ENCODE measurements at places on chromosomes 3 and 15. TPM values are rescaled to one million over a fixed set of nuclear protein-coding genes. Genes with fewer than 3 reads are reported as not detected.
A peak's percentile ranks its signal among the peaks of the same experiment; 100 is the strongest.

DNA sequence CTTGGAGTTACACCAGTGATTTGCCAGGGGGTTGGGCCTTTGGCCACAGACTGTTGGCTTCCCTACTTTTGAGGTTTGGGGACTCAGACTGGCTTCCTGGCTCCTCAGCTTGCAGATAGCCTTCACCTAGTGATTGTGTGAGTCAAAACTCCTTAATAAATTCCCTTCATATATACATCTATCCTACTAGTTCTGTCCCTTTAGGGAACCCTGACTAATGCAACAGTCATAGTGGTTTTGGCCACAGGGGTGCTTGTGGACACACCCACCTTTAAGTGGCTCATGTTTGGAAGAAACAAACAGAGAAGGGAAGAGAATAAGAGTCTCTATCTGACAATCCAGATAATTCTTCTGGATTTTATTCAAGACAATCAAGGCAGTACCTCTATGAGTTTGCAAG is 457.7 kb downstream of the EPHA3 start:
- no peak overlapping the region for H3K4me3 ChIP-seq
- no peaks in the 10 kb centered on the region for H3K4me1 ChIP-seq
- no peak overlapping the region for H3K27ac ChIP-seq
- no peak for DNase-seq

- H3K36me3 ChIP-seq = no peaks in the 10 kb centered on the region
- no peak overlapping the region for H3K27ac ChIP-seq
- no peaks in the 10 kb centered on the region for H3K4me1 ChIP-seq
- no peaks in the 10 kb centered on the region for H3K27me3 ChIP-seq
Observed at GRCh38 chr15:82105451-82106215, 59.8 kb upstream of the MEX3B start.

- H3K36me3 ChIP-seq = no peaks in the 10 kb centered on the region
- H3K4me1 ChIP-seq = no peaks in the 10 kb centered on the region
- no peak overlapping the region for H3K4me3 ChIP-seq
- H3K27ac ChIP-seq = no peak overlapping the region
- DNase-seq = peak; percentile 24
Observed at GRCh38 chr15:82298520-82298919, 35.9 kb downstream of the SAXO2 start.

GRCh38 chr3:16067837-16068471 is 106.5 kb upstream of the GALNT15 start:
- DNase-seq = no peak
- H3K36me3 ChIP-seq = no peaks in the 10 kb centered on the region
- H3K4me1 ChIP-seq = no peaks in the 10 kb centered on the region
- no peak overlapping the region for H3K4me3 ChIP-seq

GRCh38 chr3:31184261-31185061 is 290.0 kb upstream of the GADL1 start:
- no peak overlapping the region for H3K4me3 ChIP-seq
- H3K27me3 ChIP-seq = no peaks in the 10 kb centered on the region
- no peak for DNase-seq
- H3K4me1 ChIP-seq = no peaks in the 10 kb centered on the region
- no peak overlapping the region for H3K27ac ChIP-seq

DNA sequence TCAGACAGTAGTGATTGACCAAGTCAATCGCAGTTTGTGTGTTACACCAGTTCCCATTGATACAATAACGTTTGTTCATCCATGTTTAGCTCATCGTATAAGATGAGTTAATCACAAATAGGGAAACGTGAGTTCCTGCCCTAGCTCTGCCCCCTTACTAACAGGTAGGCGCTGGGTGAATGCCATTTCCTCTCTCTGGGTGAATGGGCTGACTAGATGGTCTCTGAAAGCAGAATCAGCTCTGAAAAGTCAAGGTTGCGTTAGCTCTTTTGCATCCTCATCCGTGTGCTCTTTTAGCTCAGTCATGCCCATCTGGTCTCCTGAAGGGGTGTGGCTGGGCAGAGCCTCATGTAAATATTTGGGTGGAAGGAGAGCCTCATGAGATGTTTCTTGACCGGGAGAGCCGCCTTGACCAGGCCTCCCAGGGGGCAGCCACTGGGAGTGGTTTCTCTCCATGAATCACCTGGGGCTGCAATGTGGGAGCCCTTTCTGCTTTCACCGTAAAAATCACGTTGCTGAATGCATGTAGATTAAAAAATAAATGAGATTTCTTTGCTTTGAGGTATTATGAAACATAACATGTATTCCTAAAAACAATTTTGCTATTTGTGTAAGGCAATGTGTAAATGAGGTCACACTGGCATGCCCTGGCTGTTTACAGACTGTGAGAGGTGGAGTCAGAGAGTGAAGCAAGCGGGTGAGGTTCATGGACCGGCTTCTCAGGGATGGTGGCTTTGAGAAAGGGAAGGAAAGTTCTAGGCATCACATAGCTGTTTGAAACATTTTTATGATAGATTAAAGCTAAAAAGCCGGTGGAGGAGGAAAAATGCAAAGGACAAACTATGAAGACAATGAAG is 108.4 kb upstream of the RASGRP1 start:
- peak overlapping the region; percentile 98 for H3K27ac ChIP-seq
- no peaks in the 10 kb centered on the region for H3K27me3 ChIP-seq
- H3K4me1 ChIP-seq = peaks cover 47% of the 10 kb centered on the region
- DNase-seq = peak; percentile 81
- H3K36me3 ChIP-seq = no peaks in the 10 kb centered on the region

- H3K27me3 ChIP-seq = no peaks in the 10 kb centered on the region
- H3K36me3 ChIP-seq = no peaks in the 10 kb centered on the region
- DNase-seq = no peak
- no peak overlapping the region for H3K4me3 ChIP-seq
- H3K4me1 ChIP-seq = no peaks in the 10 kb centered on the region
- H3K27ac ChIP-seq = no peak overlapping the region
Observed at GRCh38 chr3:36166477-36166876, 213.8 kb upstream of the STAC start.

GRCh38 chr15:99212406-99212805 is 37.0 kb downstream of the TTC23 start:
- H3K4me3 ChIP-seq = no peak overlapping the region
- no peaks in the 10 kb centered on the region for H3K4me1 ChIP-seq
- H3K36me3 ChIP-seq = no peaks in the 10 kb centered on the region
- H3K27me3 ChIP-seq = no peaks in the 10 kb centered on the region
- DNase-seq = no peak

- no peak overlapping the region for H3K27ac ChIP-seq
- H3K27me3 ChIP-seq = no peaks in the 10 kb centered on the region
- H3K36me3 ChIP-seq = no peaks in the 10 kb centered on the region
- no peak for DNase-seq
Observed at GRCh38 chr3:161977850-161978249, 481.2 kb downstream of the OTOL1 start.

DNA sequence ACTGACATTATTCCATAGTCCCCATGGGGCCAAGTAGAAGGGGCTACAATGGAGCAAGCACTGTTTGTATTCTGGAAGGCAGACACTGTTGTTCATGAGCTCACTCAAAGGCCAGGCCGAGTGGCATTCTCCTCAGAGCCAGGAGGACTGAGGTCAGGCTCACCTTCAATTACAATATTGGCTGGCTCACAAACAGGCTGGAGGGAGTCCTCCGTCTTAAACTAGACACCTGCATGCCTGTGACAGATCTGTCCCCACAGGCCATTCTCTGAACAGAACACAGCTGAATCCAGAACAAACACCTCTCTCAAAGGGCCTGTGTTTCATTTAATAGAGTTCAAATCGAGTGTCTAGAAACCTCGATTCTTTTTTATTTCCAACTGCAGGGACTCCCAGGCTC is 347.4 kb upstream of the PPP2R3A start:
- H3K4me1 ChIP-seq = no peaks in the 10 kb centered on the region
- H3K27me3 ChIP-seq = no peaks in the 10 kb centered on the region
- no peak for DNase-seq
- H3K27ac ChIP-seq = no peak overlapping the region
- H3K4me3 ChIP-seq = no peak overlapping the region

DNA sequence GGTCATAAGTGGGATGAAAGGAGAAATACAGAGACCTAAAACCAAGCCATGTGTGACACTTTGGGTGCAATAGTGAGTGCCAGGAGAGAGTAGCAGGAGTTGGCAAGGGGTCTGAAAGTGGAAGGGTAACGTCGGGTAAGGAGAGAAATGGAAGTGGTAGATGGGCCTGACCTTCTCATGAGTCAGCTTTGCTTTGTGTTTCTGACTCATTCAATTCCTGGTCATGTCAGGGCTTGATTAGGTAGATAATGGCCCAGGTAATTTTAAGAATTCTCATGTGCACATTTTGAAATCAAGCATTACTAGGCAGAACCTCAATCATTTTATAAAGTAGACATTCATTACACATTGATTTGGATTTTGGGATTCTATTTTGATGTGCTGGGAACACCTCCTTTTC is 262.5 kb downstream of the SOX2 start:
- no peaks in the 10 kb centered on the region for H3K36me3 ChIP-seq
- H3K4me1 ChIP-seq = no peaks in the 10 kb centered on the region
- no peaks in the 10 kb centered on the region for H3K27me3 ChIP-seq
- DNase-seq = no peak
- no peak overlapping the region for H3K4me3 ChIP-seq
- H3K27ac ChIP-seq = no peak overlapping the region

- H3K4me1 ChIP-seq = peaks cover 33% of the 10 kb centered on the region
- no peaks in the 10 kb centered on the region for H3K27me3 ChIP-seq
- no peak overlapping the region for H3K27ac ChIP-seq
- no peak overlapping the region for H3K4me3 ChIP-seq
- no peaks in the 10 kb centered on the region for H3K36me3 ChIP-seq
- no peak for DNase-seq
Observed at GRCh38 chr3:151226088-151226563, 23.1 kb upstream of the GPR171 start.

DNA sequence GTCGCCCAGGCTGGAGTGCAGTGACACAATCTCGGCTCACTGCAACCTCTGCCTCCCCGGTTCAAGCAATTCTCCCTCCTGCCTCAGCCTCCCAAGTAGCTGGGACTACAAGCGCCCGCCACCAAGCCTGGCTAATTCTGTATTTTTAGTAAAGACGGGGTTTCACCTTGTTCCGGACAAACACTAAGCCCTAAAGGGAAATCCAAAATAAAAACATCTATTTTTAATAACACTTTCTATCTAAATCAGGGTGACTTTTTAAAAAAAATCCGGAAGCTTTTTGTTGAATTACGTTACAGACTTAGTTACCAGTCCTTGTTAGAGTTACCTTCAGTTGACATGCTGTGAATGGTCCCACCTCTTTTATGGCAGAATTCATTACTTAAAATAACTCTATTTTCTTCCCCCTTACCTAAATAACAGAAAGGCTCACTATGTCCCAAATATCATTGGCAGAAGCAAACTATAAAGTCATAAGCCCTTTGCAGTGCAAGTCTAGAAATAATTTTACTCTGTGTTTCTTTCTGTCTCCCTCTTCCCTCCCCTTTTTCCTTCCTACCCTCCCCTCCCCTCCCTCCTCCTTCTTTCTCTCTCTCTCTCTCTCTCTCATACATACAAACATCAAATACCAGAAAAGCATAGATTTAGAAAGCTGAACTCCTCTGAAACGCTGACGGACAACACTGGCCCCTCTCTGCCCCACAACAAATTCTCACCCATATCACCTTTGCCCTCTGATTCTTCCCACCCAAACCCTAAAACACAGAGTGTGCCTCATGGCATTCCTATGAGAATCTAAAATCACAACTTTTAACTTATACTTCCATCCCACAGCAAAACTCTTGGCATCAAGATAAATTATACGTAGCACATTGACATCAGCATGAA is 18.3 kb downstream of the THBS1 start:
- DNase-seq = no peak
- no peaks in the 10 kb centered on the region for H3K27me3 ChIP-seq
- H3K4me1 ChIP-seq = no peaks in the 10 kb centered on the region
- H3K4me3 ChIP-seq = no peak overlapping the region
- H3K36me3 ChIP-seq = no peaks in the 10 kb centered on the region

GRCh38 chr3:53038679-53039375 is 7.0 kb downstream of the SFMBT1 start:
- no peak overlapping the region for H3K27ac ChIP-seq
- DNase-seq = no peak
- no peaks in the 10 kb centered on the region for H3K27me3 ChIP-seq
- H3K4me3 ChIP-seq = no peak overlapping the region
- peaks cover 22% of the 10 kb centered on the region for H3K4me1 ChIP-seq
- no peaks in the 10 kb centered on the region for H3K36me3 ChIP-seq

- H3K27me3 ChIP-seq = no peaks in the 10 kb centered on the region
- no peaks in the 10 kb centered on the region for H3K4me1 ChIP-seq
- H3K4me3 ChIP-seq = no peak overlapping the region
- H3K27ac ChIP-seq = no peak overlapping the region
- H3K36me3 ChIP-seq = no peaks in the 10 kb centered on the region
Observed at GRCh38 chr3:47950453-47951169, 65.6 kb downstream of the MAP4 start.

DNA sequence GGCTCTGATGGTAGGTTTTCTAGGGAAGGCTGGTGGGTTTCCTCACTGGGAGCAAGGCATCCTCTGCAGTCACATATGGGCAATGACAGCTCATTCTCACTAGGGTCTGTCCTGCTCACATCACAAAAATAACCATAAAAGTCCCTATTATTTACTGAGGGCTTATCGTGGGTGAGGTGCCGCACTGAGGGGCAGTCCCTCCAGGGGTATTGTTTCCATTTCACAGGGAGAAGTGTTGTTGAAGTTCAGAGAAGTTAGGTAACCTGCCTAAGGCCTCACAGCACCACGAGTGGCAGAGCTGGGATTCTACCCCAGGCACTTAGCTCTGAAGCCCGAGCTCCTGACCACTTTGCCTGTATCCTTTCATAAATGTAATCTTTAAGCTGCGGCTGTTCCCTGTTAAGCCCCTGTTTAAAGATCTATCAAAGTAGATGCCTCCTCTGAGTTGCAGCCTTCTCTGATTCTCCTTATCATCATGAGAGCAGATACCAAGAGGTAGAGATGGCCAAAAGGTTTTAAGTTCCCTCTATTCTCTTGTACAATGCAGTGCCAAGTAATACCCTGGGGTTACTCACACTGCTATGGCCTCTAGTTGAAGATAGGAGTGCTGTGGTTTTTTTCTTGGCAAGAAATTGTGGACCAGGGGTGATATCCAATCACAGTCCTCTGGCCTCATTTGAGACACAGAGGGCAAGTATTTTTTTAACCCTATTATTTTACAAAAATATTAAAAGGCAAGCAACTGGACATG is 107.0 kb downstream of the RPLP1 start:
- H3K27me3 ChIP-seq = no peaks in the 10 kb centered on the region
- no peaks in the 10 kb centered on the region for H3K36me3 ChIP-seq
- no peak overlapping the region for H3K4me3 ChIP-seq
- H3K27ac ChIP-seq = no peak overlapping the region
- H3K4me1 ChIP-seq = no peaks in the 10 kb centered on the region

The SYNPR gene
- total RNA-seq = not detected

The CSPG5 gene
- 0.68 TPM for total RNA-seq

The HCLS1 gene
- total RNA-seq = 331 TPM

The DUOXA2 gene
- not detected for total RNA-seq

The SOX2 gene
- total RNA-seq = not detected

The KLHL6 gene
- total RNA-seq = 72.6 TPM

The GDPGP1 gene
- 10.4 TPM for total RNA-seq

The GNAT1 gene
- not detected for total RNA-seq

The STAC gene
- not detected for total RNA-seq

The KIF23 gene
- 0.30 TPM for total RNA-seq

The SLC12A1 gene
- not detected for total RNA-seq

The SLCO2A1 gene
- not detected for total RNA-seq

All from B cell (primary cell).